Activated CD8-positive, alpha-beta memory T cell treated with anti-CD3 and anti-CD28 coated beads, Interleukin-2, amount 50 U/mL, for 4 hours (primary cell): ENCODE measurements at places on chromosomes 1 and 21.

- no peak for DNase-seq
Measured at GRCh38 chr1:222927031-222927430, 112.2 kb downstream of the DISP1 start.

DNA sequence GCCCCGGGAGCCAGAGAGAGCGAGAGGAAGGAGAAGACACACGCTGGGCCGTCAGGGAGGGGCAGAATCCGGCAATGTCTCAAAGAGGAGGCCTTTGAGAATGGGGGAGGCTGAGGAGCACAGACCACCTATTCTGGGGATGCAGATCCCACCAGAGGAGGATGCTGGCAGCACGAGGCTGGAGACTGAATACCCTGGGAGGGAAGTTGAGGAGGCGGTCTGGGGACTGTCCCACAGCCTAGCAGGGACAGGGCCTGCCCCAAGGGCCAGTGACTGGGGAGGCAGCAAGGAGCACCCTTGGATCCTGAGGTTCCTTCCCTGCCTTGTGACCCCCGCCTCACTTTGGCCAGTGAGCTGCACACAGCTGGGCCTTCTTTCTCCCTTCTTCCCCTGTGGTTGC is 49.2 kb downstream of the SLC37A1 start:
- no peak for DNase-seq

GRCh38 chr1:242670019-242670418 is 145.5 kb upstream of the PLD5 start:
- DNase-seq = no peak

DNA sequence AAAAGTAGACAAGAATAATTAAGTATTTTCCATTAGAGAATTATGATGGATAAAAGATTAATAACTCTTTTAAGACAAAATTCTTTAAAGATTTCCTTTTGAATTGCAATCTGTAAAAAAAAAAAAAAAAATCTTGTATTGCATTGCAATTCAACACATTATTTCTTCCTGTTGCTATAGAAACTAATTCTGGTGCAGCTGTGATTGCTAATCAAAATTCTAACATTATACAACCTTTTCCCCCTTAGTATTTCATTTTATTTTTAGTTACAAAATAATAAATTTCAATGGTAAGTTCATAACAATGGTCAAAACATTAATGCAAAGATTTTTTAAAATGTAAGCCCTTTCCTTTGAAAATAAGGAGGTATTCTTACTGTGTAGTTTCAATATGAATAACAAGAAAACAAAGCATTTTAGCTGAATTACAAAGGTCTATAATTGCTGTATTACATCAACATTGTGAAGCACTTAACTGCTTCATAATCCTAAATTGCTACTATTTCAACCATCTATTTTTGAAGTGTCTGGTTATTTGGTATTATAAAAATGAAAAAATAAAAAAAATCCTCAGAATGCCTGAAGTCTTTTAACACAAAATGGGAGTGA is 135.0 kb downstream of the SYT14 start:
- no peak for DNase-seq
